A549 treated with CORT108297 at 1 μM for 4 hours (cell line): ENCODE measurements at places on chromosomes 2 and 18. TPM values are rescaled to one million over a fixed set of nuclear protein-coding genes. Genes with fewer than 3 reads are reported as not detected.

FBXO36 gene
- total RNA-seq: 0.89 to 1.4 TPM (median 1.3 TPM) in 5 replicates

CRYGD gene
- total RNA-seq: not detected in 5 replicates

AGXT gene
- not detected in 5 replicates for total RNA-seq

GRB14 gene
- 5.0 to 6.5 TPM (median 5.7 TPM) in 5 replicates for total RNA-seq

KIAA2012 gene
- total RNA-seq: not detected in 5 replicates

TMEM178A gene
- 0.13 to 0.17 TPM (median 0.16 TPM) in 5 replicates for total RNA-seq

ZNF385B gene
- 0.20 to 0.21 TPM in 2 of 5 replicates, not detected in the others for total RNA-seq

TEKT4 gene
- not detected in 5 replicates for total RNA-seq

TXNDC2 gene
- total RNA-seq: 0.07 to 0.32 TPM (median 0.10 TPM) in 5 replicates

CREG2 gene
- 6.9 to 11.3 TPM (median 10.2 TPM) in 5 replicates for total RNA-seq

ITPRIPL1 gene
- total RNA-seq: not detected in 5 replicates

MARCO gene
- total RNA-seq: 0.05 to 0.09 TPM (median 0.09 TPM) in 4 of 5 replicates, not detected in the other

PELI1 gene
- 0.88 to 1.1 TPM (median 1.0 TPM) in 5 replicates for total RNA-seq

MYO1B gene
- total RNA-seq: 56.6 to 86.5 TPM (median 63.4 TPM) in 5 replicates

IGFBP5 gene
- 0.10 to 0.27 TPM (median 0.19 TPM) in 5 replicates for total RNA-seq

ARL6IP6 gene
- total RNA-seq: 18.5 to 24.2 TPM (median 23.0 TPM) in 5 replicates

XIRP2 gene
- not detected in 5 replicates for total RNA-seq

C18orf54 gene
- total RNA-seq: 2.0 to 3.1 TPM (median 2.5 TPM) in 5 replicates

NMUR1 gene
- total RNA-seq: 0.03 TPM in 1 of 5 replicates, not detected in the others
